ENCODE measurements at places on chromosomes 12 and 14. TPM values are rescaled to one million over a fixed set of nuclear protein-coding genes. Genes with fewer than 3 reads are reported as not detected.

- H3K4me1 ChIP-seq: peaks cover 6% of the 10 kb centered on the region
- DNase-seq: no peak
- H3K36me3 ChIP-seq: peaks cover 24% of the 10 kb centered on the region
- H3K27ac ChIP-seq: no peak overlapping the region
- no peak overlapping the region for H3K4me3 ChIP-seq
Observed at GRCh38 chr12:52081263-52081733, 1.8 kb downstream of the SMIM41 start.

GRCh38 chr14:61229981-61230380, 51.2 kb downstream of the TMEM30B start:
- no peaks in the 10 kb centered on the region for H3K36me3 ChIP-seq
- no peak for DNase-seq

The GNS gene
- 29.2 TPM for total RNA-seq

DNA sequence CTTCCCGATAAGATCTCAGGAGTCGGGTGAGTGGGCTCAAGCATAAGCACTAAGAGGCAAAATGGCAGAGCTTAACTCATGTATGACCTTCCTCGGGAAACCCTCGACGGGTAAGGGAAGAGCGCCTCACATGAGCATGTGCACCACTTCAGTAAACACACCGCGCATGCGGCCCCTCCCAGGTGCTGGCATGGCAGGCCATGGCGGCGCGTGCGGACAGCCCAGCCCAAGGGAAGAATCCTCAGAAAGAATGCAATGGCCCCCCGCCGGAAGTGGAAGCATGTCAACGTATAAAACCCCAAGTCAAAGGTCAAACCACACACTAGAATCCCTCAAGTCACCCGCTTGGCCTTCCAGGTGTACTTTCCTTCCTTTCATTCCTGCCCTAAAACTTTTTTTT, 6.6 kb upstream of the TNFAIP2 start:
- DNase-seq: no peak
- H3K36me3 ChIP-seq: no peaks in the 10 kb centered on the region
- H3K4me3 ChIP-seq: no peak overlapping the region
- H3K4me1 ChIP-seq: no peaks in the 10 kb centered on the region
- H3K27me3 ChIP-seq: peaks cover 29% of the 10 kb centered on the region
- no peak overlapping the region for H3K27ac ChIP-seq

The RPGRIP1 gene
- total RNA-seq: not detected

Data from T-cell (primary cell).